ENCODE measurements at places on chromosomes 7 and 10.

DNA sequence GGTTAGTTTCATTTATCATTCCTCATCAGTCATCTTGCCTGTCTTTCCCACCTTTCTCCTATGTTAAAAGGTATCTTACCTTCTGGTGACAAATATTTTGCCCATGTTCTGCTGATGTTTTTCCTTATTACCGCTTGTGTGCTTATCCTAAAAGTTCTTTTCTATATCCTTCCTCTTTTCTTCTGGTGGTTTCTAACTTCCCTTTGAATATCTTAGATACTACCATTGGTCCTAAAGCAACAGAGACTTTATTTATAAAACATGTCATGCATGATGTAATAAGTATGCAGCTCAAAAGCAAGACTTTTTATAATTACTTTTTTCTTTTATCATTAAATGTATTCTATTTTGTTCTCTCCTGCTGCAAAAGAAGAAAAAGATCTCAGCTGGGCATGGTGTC lies 24.8 kb downstream of the TBC1D12 start:
- DNase-seq: no peak

- DNase-seq: no peak
These were observed 1.2 kb downstream of the MICALL2 start for GRCh38 chr7:1457949-1458682.

GRCh38 chr7:128389085-128389617 lies 20.6 kb downstream of the IMPDH1 start:
- DNase-seq: no peak

DNA sequence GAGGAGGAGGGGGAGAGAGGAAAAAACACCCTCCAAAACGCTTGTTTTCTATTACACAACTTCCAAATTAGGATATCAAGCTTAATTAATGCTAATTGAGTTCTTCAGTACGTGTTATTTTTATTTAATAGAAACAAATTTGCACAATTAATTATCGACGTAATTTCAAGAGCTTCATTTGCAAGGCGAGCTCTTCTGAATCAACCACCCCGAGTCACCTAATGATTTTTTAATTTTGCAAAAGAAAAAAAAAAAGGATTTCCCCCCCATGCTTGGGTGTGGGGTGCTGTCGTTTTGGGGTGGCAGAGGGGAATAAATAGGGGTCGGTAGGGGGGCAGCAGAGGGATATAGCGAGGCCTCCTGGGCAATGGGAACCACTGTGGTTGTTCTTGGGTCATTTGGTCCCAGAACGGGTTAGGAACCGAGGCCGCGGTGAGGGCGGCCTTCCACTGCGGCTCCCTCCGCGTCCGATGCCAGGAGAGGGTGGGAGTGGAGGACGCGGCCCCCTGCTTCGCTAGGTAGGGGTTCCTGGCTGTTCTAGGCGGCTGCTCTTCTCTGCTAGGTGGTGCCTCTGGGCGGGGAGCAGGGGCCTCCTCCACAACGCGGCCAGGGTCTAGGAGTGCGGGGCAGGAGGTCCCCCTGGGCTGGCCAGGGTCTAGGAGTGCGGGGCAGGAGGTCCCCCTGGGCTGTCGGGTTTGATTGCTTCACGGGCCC lies 7.3 kb downstream of the UNCX start:
- no peak for DNase-seq

- no peak for DNase-seq
These were observed 15.6 kb downstream of the MDH2 start for GRCh38 chr7:76063525-76063924.

GRCh38 chr10:865257-865656 lies 66.2 kb downstream of the LARP4B start:
- DNase-seq: no peak

DNA sequence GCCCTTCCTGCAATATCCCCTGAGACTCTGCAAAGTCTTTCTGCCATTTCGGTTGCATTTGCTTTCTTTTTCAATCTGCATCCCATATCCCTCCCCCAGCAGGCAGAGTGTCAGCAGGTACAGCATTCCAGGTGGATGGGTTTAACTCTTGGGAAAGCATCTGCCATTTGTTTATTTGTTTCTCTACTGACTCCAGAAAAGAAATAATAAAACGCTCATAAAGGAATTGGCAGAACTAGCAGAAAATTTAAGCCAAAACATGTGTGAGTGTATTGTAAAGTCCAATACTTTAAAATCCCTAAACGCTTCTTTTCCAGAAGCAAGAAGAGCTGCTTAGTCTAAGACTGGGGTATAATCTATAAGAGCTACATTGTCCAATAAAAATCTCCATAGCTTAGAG lies 393.8 kb downstream of the TNS3 start:
- DNase-seq: no peak

DNA sequence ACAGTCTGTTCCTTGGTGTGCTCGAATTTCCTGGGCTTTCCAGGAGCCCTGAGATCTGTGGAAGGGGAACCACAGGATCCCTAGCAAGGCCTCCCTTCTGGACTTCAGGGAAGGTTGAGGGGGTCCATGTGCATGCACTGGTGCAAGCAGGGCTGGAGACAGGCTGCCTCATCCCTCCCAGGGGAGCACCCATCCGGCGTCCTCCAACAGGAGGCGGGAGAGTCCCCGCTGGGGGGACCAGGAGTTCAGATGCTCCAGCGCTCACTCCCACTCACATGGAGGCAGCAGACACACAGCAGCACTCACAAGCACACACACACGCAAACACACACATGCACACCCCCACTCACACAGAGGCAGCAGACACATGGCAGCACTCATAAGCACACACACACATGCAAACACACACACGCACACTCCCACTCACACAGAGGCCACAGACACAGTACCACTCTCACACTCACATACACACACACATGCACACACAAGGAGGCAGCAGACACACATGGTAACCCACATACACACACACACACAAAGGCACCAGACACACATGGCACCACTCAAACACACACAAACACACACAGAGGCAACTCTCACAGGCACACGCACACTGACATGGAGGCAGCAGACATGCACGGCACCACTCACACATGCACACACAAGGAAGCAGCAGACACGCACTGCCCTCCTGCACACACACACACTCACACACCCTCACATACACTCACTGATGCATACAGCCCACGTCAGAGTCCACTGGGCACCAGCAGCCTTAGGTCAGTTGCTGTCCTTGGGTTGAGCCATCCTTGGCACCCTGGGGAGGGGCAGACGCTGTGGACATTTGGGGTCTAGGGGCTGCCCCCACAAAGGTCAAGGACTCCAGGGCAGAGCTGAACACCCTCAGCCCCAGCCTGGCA lies 247.0 kb upstream of the PPP2R2D start:
- no peak for DNase-seq
